Activated CD4-positive, alpha-beta T cell treated with anti-CD3 and anti-CD28 coated beads for 4 hours (primary cell): ENCODE measurements at places on chromosomes 4 and X.

DNA sequence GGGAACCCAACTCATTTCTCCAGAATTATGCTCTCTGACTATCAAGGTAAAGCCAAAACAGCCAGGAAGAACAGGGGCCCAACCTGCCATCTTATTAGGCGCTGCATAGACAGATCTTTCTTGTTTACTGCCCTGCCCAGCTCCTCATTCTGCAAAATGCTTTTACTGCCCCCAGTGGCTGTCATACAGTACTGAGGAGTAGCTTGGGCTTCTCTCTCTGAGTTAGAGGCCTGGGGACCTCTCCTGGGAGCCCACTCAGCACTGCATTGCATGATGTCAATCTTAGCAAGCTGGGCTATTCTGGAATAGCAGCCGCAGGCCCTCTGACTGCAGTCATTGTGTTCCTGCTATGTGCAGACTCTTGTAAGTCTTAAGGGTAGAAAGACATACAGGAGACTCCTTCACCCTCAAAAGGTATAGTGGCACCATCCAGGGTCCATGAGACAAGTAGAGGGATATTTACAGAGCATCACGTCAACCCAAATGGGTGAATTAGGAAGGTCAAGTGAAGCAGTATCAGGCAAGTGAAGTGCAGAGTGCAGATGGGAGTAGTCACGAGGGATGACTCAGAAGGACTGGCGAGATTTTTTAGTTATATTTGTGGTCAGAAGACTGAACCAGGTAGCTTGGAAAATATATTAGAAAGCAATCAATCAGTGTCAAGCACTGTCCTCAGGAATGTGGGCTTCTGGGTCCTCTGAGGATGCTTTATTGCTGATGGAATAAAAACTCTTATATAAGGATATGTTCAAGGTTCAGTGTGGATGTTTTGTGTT is 294.1 kb upstream of the SFRP2 start:
- DNase-seq, result no peak

DNA sequence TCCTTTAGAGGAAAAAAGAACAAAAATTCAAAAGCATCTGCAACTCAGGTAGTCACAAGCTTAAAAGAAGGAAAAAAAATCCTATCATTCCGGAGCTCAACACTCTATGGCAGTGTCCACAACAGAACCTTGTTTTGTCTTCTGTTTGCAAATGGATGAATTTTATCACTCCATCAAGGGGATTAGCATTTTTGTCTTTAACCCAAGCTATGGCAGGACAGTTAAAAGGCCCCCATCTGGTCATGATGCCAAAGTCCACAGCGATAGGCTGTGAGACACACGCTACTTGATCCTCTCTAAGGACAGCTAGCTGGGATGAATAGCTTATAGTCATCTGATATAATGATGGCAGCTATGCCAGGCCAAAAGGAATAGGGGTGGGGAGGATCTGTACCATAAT is 16.6 kb downstream of the AMER1 start:
- no peak for DNase-seq

GRCh38 chrX:14528629-14529289 is 577 bp upstream of the GLRA2 start:
- DNase-seq, result peak; percentile 31

GRCh38 chr4:158259955-158260575 is 49.8 kb downstream of the TMEM144 start:
- DNase-seq, result no peak

DNA sequence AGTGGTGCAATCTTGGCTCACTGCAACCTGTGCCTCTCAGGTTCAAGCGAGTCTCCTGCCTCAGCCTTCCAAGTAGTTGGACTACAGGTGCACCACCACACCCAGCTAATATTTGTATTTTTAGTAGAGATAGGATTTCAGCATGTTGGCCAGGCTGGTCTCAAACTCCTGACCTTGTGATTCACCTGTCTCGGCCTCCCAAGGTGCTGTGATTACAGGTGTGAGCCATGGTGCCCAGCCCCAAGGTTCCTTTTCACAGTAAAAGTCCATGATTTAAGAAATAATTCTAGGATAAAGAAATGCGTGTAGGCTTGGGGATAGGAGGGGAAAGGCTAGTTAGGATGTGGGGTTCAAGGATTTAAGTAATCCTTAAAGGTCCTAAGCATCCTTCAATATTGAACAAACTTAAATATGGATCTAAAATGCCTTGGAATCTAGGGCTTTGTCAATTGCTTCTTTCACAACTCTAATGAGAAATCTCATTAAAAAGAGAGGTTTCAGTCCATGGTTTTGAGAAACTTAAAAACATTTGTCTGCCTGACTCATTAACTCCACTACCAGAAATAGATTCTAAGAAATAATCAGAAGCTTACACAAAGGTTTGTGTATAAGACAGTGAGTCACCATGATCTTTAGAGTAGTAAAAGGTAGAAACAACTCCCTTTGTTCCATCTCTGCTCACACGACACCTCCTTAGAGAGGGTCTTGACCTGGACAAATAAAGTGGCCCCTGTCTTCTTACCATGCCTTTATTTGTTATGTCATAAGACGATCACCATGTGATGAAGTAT is 203.2 kb downstream of the PTTG2 start:
- DNase-seq, result no peak

DNA sequence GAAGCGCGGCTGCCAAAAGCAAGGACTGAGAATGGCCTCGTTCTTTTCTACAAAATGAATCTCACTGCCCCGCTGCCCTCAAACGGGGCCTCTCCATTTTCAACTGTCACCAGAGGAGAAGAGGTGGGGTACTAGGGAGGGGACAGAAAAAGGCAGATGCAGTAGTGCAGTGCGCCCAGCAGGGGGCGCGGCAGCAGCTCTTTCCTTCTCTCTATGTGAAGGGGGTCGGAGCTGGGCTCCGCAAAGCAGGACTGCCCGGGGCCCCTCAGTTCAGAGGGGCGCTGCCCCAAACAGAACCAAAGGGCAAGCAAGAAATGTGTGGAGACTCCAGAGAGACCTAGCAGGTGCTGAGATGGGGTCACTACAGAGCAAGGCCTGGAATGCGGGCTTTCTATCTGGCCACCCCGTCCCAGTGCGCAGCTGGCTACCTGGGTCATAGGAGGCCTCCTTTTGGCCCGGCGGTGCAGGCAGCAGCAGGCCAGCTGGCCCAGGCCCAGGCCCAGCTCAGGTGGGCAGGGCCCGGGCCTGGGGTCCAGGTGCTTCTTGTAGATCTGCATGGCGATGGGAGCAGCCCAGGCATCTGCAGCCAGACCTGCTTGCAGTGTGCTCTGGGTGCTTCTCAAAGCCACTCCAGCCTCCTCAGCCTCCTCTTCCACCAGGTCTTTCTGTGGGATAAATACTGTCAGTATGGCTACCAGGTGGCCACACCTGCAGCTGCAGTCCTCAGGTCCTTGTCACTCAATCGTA is 5.9 kb downstream of the IRAK1 start:
- peak; percentile 27 for DNase-seq

DNA sequence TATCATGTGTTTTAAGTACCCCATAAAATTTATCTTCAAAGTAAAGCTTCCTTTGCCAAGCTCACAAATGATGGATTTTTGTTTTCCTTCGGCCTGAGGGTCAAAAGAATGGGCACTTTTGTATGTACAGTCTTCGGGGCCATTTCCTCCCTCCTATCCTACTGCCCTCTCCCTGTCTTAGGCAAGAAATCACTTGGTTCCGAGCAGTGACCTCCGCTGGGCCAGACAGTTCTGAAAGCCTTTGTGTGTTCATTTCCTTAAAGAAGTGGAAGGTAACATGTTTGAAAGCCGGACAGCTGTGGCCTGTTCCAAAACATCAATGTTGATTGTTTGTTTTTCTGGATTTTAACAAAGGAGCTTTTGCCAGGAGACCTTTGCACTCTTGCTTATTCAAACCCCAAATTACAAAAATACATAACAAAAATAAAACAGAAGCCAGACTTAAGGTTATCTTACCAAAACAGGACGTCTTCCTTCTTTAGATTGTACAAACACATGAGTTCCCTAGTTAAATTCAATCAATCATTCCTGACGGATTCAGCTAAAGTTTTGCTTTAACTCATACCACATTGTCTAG is 110.6 kb upstream of the LIMCH1 start:
- DNase-seq, result no peak

DNA sequence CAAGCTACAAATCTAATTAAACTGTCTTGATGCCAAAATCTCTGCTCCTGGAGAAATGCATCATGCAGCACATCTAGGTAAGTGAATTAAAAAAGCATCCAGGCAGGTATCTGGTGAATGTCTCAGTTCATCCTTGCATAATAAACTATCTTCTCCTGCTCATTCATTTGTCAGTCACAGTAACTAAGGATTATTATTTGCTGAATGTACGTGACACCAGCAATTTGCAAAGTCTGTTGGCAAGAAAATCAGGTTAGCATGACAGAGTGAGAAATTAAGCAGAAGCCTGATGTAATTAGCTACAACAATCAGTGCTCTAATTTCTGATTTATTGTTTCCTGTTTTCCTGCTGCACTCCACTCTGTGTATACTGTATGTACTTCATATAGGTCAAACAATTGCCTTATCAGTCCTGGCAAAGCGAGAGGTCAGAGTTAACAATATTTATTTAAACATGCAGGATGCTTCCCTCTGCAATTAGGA is 213.6 kb downstream of the FBXO8 start:
- DNase-seq, result no peak

- DNase-seq, result no peak
These were observed 378.9 kb downstream of the KCNIP4 start for GRCh38 chr4:21569638-21570037.

GRCh38 chr4:154189346-154189745 is 302.3 kb downstream of the DCHS2 start:
- DNase-seq, result no peak

DNA sequence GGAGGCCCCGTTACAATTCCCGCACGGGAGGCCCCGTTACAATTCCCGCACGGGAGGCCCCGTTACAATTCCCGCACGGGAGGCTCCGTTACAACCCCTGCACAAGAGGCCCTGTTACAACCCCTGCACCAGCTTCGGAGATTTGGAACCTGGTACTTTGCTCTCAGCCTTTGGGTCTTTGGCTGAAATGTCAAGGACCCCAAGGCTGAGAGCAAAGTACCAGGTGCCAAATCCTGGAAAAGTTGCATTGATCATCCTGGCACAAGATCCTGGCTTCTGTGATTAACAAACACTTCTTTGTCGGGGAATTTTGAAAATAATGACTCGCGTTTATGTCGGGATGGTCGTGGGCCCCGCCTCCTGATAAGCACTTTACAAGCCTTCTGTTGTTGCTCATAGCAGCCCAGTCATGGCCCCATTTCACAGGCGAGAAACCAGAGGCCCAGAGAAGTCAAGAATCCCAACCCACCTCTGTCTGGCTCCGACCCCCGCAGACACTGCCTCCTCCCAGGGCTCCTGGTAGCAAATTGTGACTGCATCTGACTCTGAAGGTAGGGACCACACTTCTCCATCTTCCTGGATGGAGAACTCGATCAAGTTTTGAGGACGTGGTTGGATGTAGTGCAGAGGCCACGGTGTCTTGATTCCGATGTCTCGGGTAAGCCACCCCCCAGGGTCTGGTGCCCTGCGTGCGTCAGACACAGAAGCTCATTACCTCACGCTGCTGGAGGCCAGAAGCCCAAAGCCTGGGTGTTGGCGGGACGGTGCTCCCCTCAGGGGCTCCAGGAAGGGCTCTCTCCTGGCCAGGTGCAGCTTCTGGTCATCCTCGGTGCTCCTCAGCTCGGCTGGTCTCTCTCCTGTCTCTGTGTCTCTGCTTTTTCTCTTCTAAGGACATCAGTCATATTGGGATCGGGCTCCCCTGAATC is 60.3 kb downstream of the ADRA2C start:
- no peak for DNase-seq

GRCh38 chr4:137705171-137705783 is 173.0 kb upstream of the PCDH18 start:
- no peak for DNase-seq

- DNase-seq, result no peak
These were observed 374.1 kb upstream of the RASGEF1B start for GRCh38 chr4:81845761-81846160.

DNA sequence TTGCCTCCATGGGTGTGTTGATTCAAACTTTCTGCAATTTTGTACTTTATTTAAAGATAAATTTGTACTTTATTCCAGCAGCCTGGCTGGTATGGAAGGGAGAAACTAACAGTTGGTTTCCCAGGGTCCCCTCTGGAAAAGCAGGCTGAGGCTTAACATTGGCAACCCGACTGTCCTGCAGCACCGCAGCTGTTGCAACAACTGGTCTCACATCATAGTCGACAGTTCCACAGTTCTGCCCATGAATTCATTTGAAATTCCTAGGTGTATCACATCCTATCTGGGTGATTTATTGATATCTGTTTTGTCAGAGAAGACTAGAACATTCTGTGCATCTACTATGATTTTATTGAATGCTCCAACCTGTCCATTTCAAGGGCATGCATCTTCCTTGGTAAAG is 98.8 kb upstream of the GATB start:
- no peak for DNase-seq

DNA sequence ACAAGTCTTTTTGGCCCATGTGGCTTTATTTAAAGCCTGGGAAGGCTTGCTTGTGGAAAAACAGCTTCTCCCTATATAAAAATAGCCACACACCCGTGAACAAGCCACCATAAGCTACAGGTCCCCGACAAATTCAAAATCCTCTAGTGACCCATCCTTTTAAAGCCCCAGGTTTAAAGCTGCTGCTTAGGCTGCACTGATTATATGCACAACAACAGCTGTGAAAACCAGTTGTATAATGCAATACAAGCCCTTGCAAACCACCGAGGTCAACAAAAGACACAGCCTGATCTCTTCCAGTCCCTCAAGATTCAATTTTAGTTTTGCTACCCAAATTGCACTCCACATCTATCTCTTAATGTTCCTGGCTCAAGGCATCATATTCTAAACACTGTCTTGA is 186.0 kb upstream of the WDFY3 start:
- DNase-seq, result no peak

DNA sequence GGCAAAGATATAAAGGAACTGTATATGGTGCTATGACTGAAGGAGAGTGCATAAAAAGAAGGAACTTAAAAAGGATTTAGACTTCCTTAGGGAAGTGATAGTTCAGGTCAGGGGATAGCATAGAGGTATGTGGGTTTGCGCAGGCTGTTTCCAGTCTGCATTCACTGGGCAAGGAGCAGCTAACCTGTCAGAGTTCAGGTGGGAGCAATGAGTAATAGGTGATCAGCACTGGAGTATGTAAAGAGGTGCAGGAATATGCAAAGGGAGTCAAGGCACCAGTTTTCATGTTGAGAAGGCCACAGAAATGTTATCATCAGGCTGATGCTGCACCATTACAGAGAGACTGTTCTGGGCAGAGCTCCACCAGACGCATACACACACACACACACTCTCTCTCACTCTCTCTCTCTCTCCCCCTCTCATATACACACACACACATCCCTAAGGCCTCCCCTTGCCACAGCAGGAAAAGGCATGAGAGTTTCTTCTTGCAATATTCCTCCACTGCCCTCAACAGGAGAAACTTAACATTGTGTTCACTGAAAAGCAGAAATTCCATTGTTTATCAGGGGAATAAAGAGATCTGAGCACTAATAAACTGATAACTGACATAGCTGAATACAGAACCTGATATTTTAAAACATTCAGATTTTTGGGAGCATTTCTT is 256.4 kb upstream of the GRID2 start:
- DNase-seq, result no peak

- DNase-seq, result no peak
These were observed 249.8 kb upstream of the AADAT start for GRCh38 chr4:170339522-170339921.
